ENCODE measurements at places on chromosomes 3 and 15. TPM values are rescaled to one million over a fixed set of nuclear protein-coding genes. Genes with fewer than 3 reads are reported as not detected.

Gene CISH
- 27.9 TPM for total RNA-seq

Gene CHAC1
- 63.6 TPM for total RNA-seq

Gene INTS14
- 50.8 TPM for total RNA-seq

Gene SCN11A
- 0.31 TPM for total RNA-seq

Gene SYNPR
- not detected for total RNA-seq

Gene EAF2
- 6.6 TPM for total RNA-seq

Gene ISL2
- not detected for total RNA-seq

Gene MFGE8
- total RNA-seq, result 341 TPM

Gene CNTN6
- not detected for total RNA-seq

Gene CNTN3
- 3.5 TPM for total RNA-seq

Gene RBPMS2
- 1.4 TPM for total RNA-seq

Gene FBXW12
- not detected for total RNA-seq

Gene CCDC54
- not detected for total RNA-seq

Gene PTX3
- 727 TPM for total RNA-seq

Gene HES1
- 8.3 TPM for total RNA-seq

Gene TRAT1
- total RNA-seq, result 2.7 TPM

Gene CFAP161
- 1.1 TPM for total RNA-seq

Gene MYL3
- total RNA-seq, result 3.9 TPM

Gene PLA1A
- total RNA-seq, result 3.3 TPM

Gene CMTM6
- total RNA-seq, result 71.6 TPM

Gene DPPA4
- total RNA-seq, result not detected

Gene PLSCR4
- 85.6 TPM for total RNA-seq

Gene CPN2
- total RNA-seq, result 0.50 TPM

Gene GXYLT2
- 12.8 TPM for total RNA-seq

Gene PTPRG
- total RNA-seq, result 108 TPM

Gene ISLR2
- 1.1 TPM for total RNA-seq

Gene SLC15A2
- total RNA-seq, result 1.7 TPM

Gene DPPA2
- total RNA-seq, result not detected
